ENCODE measurements at places on chromosomes 7 and 10. TPM values are rescaled to one million over a fixed set of nuclear protein-coding genes. Genes with fewer than 3 reads are reported as not detected.

ITGB8 gene
- 0.70 TPM for total RNA-seq

H2AZ2 gene
- total RNA-seq, result 258 TPM

ELN gene
- total RNA-seq, result 0.10 TPM

RBM20 gene
- 1.1 TPM for total RNA-seq

MKX gene
- not detected for total RNA-seq

TYW1B gene
- 3.0 TPM for total RNA-seq

MYPN gene
- 2.5 TPM for total RNA-seq

ATP6V0A4 gene
- total RNA-seq, result 0.22 TPM

MOGAT3 gene
- not detected for total RNA-seq

TAS2R4 gene
- total RNA-seq, result 0.33 TPM

ZNF138 gene
- total RNA-seq, result 3.0 TPM

TPST1 gene
- 10.1 TPM for total RNA-seq

SYCE1 gene
- total RNA-seq, result not detected

HMX3 gene
- not detected for total RNA-seq

GPAM gene
- total RNA-seq, result 7.6 TPM

PRSS37 gene
- not detected for total RNA-seq

FAM171A1 gene
- 27.0 TPM for total RNA-seq

TMEM196 gene
- total RNA-seq, result not detected

CCDC146 gene
- 0.59 TPM for total RNA-seq

NUTM2D gene
- 1.5 TPM for total RNA-seq

SEMA3C gene
- total RNA-seq, result 76.0 TPM

BZW2 gene
- total RNA-seq, result 105 TPM

SPDYE3 gene
- total RNA-seq, result not detected

All from A549 treated with DMSO at 1 μM for 4 hours (cell line).